Fibroblast of villous mesenchyme (primary cell): ENCODE measurements at places on chromosomes 4 and X.

DNA sequence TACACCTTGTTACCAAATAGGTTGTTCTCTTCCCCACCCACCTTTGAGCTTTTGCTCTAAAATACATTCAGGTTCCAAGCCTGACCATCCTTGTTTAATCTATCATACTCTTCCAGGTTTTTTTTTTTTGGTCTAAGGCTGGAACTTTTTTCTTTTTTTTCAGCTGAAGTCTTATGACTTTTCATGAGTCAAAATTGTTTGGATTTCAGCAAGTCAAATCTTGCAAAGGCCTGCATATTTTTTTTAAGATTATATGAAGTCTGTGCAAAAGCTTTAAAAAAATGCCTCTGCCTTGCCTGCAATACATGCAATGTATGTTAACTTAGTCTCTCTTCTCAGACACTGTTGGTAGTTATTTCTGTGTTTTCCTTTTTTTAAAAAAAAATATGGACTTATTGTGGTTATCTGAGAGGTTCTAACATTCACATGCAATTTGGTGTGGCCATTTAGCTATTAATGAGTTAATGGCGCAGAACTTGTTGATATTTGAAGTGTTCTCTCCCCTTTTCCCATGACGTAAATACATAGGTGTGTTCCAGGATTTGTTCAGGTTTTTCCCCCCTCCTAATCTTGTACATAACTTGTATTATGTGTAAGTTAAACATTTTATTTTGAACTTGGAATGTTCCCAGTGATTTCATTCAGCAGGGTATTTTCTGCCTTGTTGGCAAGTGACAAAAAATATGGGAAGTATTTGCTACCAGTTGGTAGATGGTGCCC, 58.7 kb downstream of the CCKAR start:
- DNase-seq: no peak

- DNase-seq: peak; percentile 10
These were observed 38.9 kb downstream of the STARD8 start for GRCh38 chrX:68686097-68686977.

DNA sequence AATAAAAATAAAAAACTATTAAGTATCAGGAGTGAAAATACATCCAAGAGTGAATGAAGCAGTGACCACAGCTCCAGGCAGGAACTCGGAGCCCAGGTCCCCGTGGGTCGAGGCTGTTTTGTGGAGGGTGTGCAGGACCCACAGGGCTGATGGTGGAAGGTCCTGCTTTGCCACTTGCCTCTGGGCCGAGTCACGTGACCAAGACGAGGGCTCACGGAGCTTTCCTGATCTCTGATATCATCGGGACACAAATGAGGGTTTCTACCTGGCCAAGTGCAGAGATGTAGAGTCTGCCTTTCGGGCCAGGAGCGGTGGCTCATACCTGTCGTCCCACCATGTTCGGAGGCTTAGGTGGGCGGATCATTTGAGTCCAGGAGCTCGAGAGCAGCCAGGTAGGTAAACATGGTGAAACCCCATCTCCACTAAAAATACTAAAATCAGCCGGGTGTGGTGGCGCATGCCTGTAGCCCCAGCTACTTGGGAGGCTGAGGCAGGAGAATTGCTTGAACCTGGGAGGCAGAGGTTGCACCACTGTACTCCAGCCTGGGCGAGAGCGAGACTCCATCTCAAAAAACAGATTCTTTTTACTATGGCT, 7.2 kb downstream of the SLC25A6 start:
- DNase-seq: no peak

GRCh38 chr4:141016117-141016798, 117.0 kb downstream of the RNF150 start:
- DNase-seq: no peak

DNA sequence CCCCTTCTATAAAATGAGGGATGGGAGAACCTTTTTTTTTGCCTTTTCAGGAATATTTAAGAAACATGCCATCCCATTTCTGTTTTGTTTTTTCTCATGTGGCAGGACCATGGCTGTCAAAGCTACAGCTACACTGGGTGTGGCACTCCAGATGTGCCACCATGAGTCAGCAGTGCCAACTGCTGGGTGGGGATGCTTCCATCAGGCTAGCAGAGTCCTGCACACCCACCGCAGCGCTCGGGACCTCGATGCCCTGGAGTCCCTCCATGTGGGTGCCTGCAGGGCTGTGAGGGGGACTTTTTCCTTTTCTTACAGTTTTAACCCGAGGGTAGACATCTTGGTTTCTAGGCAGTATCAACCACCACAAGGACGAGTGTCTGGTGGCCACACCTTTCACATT, 352.6 kb downstream of the NR3C2 start:
- no peak for DNase-seq

- DNase-seq: peak; percentile 55
These were observed 239.5 kb upstream of the HAND2 start for GRCh38 chr4:173769568-173769967.

DNA sequence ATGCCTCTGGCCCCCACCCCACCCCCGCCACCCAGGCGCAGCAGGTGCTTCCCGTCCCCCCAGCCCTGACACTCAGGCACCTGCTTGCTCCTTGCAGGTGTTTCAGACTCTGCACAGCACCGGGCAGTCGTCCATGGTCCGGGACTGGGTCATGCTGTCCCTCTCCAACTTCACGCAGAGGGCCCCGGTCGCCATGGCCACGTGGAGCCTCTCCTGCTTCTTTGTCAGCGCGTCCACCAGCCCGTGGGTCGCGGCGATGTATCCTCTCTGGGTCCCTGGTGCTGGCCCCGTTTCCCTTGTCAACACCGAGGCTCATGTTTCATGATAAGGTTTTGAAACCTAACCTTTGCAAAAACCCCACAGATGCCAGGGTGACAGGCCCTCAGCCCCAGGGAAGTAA, 10.2 kb upstream of the MSANTD1 start:
- DNase-seq: no peak

DNA sequence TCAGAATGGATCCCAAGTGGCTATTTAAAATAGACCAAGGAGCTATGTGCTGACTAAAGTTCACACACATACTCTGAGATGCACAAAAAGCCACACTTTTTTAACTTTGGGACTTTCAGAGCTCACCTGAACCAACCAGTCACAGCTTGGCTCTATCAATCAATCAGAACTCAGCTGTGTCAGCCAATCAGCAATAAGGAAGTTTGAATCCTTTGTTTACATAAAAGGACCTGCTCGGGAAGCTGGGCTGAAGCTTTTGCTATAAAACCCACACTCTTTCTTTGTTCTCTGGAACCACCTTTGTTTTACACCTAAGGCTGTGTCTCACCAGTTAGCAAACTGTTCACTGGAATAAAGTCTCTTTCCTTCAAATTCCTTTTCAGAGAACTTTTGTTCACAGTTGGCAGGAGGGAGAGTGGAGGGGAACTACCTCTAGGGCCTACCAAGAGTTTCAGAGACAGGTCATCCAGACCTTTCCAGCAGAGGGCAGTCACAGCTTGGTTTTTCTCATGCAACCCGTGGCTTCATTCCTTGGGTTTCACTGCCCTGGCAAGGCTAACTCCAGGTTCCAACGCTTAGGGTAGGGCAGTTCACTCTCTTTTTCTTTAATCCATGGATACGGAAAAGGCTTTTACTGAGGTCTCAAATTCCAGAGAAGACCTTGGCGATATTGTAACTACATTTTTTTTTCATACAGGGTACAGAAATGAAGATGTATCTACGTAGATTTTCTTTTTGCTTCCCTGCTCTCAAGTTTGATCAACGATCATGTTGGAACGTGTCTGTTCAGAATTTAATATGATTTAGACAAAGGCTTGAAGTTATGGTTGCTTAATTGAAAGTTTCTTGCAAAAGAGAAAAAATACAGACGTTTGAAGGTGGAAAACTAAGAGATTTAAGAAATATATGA, 80.7 kb downstream of the GPRIN3 start:
- DNase-seq: peak; percentile 73

DNA sequence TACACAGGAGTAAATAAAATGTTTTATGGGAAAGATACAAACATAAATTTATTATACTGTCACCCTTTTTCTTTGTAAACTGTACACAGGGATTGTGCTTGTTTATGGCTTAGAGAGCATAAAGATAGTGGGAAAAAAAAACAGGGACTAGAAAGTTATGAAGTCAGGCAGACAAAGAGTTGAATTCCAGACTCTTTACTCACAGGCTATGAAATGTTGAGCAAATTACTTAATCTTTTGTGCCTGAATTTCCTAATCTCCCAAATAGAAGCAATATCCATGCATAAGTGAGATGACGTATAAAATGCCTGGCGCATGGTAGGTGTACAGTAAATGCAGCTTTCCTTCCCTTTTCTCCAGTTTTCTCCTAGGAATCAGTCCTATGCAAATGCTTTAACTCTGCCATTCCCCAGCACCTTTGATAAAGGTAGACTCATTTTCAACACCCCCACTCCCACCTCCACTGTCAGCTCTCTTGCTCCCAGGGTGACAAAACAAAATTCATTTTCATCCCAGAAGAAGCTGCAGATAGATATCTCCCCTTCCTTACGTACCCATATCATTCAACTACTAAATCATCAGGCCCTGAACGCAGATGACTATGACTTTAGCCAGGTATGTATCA, 44.5 kb upstream of the BTC start:
- peak; percentile 44 for DNase-seq

DNA sequence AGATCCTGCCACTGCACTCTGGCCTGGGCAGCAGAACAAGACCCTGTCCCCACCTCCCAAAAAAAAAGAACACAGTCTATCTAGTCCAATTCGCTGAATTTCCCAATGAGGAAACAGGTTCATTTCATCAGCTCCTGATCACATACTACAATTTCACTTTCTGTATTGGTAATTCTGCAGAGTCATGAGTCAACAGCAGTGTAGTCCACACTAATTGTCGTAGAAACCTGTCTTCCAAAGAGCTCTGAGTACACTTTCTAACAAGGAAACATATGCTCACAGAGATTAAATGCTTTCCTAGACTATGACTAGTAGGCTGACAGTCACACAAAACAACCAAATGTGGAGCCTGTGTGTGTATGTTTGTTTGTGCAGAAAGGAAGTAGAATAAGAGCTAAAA, 91.9 kb downstream of the GPC4 start:
- DNase-seq: no peak

GRCh38 chr4:3880615-3881120, 114.5 kb downstream of the ADRA2C start:
- peak; percentile 63 for DNase-seq

GRCh38 chrX:40065296-40066046, 32.3 kb downstream of the BCOR start:
- no peak for DNase-seq

- DNase-seq: peak; percentile 58
These were observed 112.0 kb upstream of the TTC29 start for GRCh38 chr4:147057611-147058190.

- no peak for DNase-seq
These were observed 26.7 kb upstream of the CRMP1 start for GRCh38 chr4:5919571-5919970.

DNA sequence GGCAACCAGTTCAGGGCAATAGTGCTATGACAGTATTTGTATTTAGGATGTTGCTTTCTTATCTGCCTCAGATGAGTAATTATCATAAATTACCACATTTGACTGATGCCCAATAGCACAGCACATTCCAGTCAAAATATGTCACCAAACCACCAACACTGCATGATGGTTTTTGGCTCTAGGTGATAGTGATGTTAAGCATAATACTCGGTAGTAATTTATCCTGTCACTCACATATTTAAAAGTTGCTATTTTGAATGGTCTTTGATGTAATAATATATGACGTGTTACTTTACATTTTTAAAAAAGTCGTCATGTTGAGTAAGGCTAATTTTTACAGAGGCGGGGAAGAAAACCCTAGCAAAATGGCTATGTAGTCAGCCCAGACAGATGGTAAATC, 42.5 kb downstream of the UNC5C start:
- peak; percentile 51 for DNase-seq

GRCh38 chr4:107858158-107858742, 33.5 kb downstream of the SGMS2 start:
- no peak for DNase-seq

- DNase-seq: peak; percentile 85
These were observed 21.8 kb downstream of the SPRY1 start for GRCh38 chr4:123418351-123418931.

- no peak for DNase-seq
These were observed 84.8 kb downstream of the NEUROG2 start for GRCh38 chr4:112431158-112431557.

GRCh38 chr4:108926061-108926460, 163.2 kb upstream of the ETNPPL start:
- DNase-seq: peak; percentile 22

GRCh38 chr4:138858419-138858818, 157.2 kb upstream of the NOCT start:
- no peak for DNase-seq

GRCh38 chr4:1048773-1049590, 37.6 kb downstream of the FGFRL1 start:
- no peak for DNase-seq

DNA sequence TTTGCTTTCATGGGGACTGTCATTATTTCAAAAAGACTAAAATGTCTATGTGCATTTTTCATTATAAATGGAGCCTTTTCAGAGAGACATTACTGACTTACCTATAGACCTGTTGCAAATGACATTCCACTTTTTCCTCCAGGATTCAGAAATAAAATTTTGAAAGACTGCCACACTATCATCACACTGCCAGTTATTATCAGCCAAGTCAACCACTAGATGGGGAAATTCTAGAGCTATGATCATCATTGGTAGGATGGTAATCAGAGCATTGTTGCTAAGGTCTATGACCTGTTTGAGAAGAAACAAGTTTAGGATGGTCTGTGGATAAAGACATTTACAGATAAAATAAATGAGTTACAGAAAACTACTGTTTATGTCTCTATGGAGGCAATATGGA, 22.5 kb downstream of the LRRC66 start:
- DNase-seq: no peak

DNA sequence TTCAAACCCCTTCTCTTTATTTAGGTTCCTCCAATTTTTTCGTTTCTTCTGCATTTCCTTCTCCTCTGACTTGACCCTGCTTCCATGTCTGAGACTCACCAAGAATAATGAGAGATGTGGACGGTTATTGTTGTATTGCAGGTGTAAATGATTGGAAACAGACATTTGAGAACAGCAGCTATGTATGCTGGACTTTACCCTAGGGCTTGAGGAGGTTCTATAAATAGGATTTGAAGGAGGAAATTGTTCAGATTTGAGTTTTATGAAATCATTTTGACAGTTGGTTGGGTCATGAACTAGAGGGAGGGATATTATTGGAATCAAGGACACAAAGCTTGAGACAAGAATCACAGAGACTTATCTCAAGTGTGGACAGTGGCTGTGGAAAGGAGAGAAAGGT, 614.6 kb upstream of the CPEB2 start:
- no peak for DNase-seq

- no peak for DNase-seq
These were observed 223.8 kb upstream of the BOD1L1 start for GRCh38 chr4:13851085-13851940.
